ENCODE measurements at places on chromosomes 4 and X.
A peak's percentile ranks its signal among the peaks of the same experiment; 100 is the strongest.

GRCh38 chrX:155071694-155072280, 479 bp downstream of the BRCC3 start:
- DNase-seq = no peak

GRCh38 chrX:123077631-123078030, 106.4 kb upstream of the GRIA3 start:
- no peak for DNase-seq

DNA sequence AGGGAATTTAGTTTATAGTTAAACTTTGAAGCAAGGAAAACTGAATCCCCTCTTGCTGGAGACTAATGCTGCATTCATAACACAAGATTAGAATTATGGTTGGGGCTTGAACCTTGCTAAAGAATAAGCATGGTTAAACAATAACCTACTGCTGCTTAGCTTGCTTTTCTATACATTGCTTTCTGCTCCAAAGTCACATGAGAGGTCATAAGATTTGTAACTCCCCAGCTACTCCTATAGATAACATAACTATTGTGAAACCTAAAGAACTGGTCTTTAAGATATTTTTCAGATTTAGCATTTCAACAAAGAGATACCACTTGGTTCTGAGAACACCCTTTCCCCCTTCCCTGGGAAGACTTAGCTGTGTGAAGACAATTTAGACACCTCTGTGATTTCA, 17.1 kb upstream of the HADH start:
- DNase-seq = no peak

DNA sequence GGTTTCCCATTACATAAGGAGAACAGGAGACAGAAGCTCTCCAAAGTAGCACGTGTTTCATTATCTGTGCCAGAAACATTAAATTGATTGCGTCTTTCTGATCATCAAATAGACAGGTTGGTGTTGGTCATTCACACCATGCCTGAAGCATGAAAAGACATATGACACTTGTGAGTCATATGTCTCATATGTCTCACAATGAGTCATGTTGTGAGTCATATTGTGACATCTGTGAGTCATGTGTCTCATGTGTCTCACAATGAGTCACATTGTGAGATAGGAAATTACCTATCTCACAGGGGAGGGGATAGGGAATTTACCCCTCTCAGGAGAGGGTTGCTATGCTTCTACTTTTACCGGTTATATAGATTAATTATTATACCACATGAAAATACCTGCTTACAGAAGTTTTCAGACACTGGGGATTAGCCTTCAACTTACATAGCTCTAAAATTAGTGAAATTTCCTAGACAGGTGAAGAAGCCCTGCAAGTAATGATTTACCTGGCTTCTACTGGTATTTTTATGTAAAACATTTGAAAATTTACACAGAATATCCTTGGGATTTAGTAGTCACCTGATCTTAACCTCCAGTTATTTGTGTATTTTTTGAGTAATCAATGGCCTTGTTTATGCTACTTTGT, 80.8 kb downstream of the NPFFR2 start:
- peak; percentile 63 for DNase-seq

GRCh38 chr4:85475631-85476233, 782 bp downstream of the ARHGAP24 start:
- DNase-seq = no peak

DNA sequence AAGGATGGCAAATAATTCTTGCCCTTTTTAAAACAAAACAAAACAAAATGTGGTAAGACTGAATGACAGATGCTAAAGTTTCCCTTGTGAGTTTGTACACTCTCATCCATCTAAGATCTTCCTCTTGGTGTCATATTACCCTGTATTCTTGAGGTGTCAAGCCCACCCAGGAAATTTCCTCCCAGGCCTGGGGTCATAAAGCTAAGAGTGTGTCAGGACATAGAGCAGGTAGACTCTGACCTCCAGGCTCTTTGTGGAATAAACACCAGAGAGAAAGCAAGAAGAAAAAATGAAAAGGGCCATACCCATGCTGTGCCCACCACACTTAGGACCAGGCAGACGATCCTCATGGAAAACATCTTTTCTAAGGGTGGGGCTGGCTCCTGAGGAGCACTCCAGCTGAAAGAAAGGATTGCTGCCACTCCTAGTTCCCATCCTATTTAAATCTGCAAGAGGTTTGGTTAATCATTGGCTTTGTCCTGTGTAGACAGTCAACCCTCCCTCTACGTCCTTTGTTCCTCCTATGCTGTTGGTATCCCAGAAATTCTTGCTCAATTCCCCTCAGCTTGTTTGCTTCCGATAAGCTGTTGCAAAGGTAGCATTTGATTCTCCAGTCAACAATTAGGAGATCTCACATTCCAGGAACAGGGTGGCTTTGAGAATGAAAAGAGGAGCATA, at the start of gene FGA:
Gene FGA (minus strand): TSS at position 414 of the 678 bp plus-strand sequence. CDS start 55 bp downstream, at position 359.
- no peak for DNase-seq

DNA sequence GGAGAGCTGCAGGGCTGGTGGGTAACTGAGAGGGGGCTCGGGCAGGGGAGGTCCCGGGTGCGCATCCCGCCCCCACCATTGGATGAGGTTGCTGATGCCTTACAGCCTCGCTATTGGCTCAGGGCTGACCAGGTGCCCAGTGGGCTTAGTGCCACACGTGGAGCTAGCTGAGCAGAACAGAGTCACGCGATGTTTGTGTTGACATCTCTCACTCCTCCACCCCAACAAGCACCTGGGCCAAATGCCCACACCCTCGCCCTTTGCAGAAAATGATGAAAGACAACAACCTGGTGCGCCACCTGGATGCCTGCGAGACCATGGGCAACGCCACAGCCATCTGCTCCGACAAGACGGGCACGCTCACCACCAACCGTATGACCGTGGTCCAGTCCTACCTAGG, 31.8 kb downstream of the ATP2B3 start:
- no peak for DNase-seq

DNA sequence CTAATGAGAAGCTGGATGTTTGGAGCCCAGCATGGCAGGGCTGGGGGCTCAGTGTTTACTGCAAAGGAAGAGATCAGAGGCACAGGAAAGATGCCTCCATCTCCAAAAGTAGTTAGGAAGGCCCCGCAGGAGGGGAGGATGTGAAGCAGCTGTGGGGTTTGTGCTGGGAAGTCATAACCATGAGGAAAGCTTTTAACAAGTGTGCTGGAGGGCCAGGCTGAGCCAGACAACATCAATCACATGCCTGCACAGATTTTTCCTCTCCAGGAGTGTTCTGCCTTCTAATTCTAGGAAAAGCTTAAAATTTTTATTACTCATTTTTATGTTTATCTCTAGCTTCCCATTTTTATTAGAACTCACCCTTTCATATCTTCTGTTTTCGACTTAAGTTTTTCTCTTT, 65.4 kb downstream of the GPR82 start:
- no peak for DNase-seq

DNA sequence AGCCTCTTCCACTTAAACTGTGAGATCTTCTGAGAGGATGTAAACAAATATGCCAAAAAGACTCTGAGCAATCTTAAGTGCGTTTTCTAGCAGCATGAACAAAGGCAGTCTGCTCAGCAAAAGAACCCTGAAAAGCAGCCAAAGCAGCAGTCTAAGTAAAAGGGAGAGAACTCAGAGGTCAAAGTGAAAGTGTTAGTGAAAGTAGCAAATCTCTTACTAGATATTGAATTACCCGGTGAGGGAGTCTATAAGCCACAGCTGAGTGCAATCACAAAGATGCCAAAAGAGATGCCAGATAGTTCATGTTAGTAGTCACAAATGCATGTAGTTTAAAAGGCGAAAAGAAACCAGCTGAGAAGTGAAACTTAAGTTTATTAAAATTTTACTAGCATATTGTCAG, 7.9 kb upstream of the GNRHR start:
- no peak for DNase-seq

- no peak for DNase-seq
These were observed 273.3 kb upstream of the RASGEF1B start for GRCh38 chr4:81745050-81745449.

GRCh38 chrX:40887476-40887875, 152.1 kb upstream of the MED14 start:
- no peak for DNase-seq

DNA sequence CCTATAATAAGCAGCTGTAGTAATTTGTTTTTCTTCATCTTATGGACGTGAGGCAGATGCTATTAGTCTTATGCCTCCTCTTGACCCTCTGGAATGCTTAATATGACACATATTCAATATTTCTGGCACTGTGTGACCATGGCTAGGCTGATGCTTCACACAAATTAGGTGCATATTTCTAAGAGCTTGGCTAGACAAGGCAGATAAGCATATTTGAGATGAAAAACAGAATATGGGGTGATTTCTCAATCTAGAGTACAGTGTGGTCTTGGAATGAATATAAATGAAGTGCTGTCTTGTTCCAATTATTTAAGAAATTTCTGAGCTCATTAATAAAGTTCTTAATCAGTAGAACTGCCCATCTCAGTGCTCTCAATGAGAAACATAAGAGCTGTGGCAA, 156.2 kb downstream of the NPNT start:
- DNase-seq = no peak

- peak; percentile 79 for DNase-seq
These were observed 54.1 kb downstream of the TLR10 start for GRCh38 chr4:38728631-38729141.

- no peak for DNase-seq
These were observed 25.5 kb upstream of the CBLL2 start for GRCh38 chrX:22247169-22247568.

GRCh38 chr4:122668241-122668640, 47.4 kb upstream of the IL21 start:
- DNase-seq = no peak

DNA sequence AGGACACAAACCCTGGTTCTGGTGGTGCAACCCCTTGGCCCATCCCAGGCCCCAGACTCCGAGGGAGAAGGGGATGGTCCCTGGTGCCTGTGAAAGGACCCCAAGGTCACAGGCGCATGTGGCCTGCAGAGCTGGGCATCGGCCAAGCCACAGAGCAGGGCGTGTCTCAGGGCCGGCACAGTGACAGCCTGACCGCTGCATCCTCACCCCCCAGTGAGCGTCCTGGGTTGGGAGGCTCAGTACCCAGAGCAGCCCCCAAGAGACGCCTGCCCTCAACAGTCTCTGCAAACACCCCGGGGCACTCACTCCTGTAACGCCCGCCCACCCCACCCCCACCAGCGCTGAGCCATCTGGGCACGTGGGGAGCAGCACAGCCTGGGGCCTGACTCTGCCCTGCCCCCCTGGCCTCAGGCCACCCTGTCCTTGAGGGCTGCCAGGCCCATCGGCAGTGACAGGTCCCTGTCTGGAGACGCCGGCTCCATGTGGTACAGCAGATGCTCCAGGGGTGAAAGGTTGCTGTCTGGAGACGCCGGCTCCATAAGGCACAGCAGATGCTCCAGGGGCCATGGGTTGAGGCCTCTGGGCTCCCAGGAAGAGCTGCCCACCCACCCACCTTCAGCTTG, 24.5 kb upstream of the CPLX1 start:
- DNase-seq = no peak

DNA sequence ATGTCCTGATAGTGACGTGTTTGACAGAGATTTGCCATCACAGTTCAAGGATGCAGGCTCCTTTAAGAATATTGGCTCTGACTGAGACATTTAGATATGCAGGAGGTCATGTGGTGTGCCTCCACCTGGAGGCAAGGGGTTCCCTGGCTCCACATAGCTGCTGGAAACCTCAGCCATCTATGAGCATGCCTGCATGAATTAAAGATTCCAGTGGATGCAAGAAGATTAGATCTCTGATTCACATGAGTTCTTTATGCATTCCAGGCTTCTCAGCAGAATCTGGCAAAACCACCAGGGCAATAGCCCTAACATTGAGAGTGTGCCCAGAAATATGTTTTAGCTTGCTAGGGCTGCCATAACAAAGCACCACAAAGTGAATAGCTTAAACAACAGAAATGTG, 298.5 kb upstream of the AADAT start:
- DNase-seq = no peak

DNA sequence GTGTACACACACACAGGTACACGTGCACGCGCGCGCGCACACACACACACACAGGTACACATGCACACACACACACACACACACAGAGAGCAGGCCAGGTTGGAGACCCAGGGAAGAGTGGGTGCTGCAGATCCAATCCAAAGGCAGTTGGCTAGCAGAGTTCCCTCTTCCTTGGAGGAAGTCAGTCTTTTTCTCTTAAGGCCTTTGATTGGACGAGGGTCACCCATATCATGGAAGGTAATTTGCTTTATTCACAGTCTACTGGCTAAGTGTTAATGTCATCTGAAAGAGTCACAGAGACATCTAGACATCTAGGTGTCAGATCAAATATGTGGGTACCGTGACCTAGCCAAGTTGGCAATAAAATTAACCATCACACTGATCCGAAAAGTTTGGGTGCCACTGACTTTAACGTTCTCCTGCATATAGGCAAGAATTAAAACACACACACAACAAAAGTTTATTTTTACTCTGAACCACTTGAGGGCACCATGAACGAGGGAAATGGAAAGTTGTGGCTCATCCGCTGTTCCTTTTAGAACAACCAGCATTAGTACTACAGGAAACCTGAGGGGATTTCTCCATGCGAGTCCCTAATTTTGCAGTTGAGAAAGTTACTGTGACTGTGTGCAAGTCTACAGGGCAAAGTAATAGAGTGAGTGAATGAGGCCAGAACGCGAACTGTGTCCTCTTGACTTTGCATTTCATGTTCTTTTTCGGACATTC, 66.0 kb upstream of the STOX2 start:
- DNase-seq = no peak

- DNase-seq = no peak
These were observed 182.9 kb downstream of the AFAP1 start for GRCh38 chr4:7756561-7757355.

GRCh38 chrX:39260965-39261364, 459.7 kb downstream of the MID1IP1 start:
- no peak for DNase-seq

DNA sequence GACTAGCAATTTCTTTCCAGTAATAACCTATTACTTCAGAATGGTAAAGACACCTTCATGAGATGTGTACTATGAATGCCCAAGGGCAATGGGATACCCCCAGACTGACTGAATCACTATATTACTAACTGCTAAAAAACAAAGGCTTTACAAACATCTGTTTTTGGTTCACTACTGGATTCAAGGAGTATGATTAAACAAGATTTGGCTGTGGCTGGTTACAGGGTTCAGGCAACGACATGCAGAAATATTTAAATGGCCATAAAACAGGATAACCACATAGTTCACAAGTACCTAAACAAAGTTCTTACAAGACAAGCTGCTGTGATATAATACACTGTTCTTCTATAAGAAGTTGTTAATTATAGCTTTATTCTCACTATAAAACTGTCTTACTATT, 128.2 kb downstream of the FRYL start:
- no peak for DNase-seq

DNA sequence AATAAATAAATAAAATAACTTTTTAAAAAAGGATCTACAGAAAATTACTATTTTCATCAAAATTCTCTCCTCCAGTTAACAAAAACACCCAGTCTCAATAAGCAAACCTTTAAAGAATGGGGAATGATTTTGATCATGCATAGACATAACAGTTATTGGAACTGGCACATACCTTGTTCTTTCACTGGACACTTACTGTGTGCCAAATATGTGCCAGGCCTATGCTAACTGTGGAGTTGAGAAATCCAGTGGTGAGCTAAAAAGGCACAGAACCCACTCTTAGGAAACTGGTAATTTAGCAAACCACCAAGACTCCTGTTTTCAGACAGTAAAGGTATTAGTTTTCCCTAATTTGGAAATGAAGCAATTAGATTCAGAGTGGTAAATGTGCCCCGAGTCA, 39.1 kb downstream of the CLOCK start:
- DNase-seq = no peak
